ENCODE measurements at places on chromosomes 2 and 18.

GRCh38 chr2:121132054-121132761 is 152.8 kb downstream of the TFCP2L1 start:
- DNase-seq = peak; percentile 2

DNA sequence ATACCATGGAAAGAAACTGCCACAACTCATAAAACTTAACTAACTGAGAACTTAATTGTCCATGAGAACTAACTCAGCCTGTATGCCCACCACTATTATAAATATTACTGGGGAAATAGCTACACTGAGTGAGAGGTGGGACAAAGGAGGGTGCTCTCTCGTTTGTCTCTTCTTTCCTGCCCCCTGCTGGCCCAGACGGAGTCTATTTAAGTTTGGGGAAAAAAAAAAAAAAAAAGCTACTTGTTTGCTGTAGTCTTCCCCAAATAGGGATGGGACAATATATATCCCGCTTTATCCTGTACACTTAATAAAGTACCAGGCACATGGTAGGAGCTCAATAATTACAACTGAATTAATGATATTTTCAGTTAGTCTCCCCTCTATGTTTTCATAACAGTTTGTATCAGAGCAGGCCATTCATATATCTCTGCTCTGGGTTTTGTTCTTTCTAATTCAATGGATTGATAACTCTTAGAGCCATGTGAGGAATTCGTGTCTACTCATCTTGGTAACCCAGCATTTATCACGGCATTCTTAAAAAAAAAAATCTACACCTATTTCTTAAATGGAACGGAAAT is 647.6 kb upstream of the PKDCC start:
- no peak for DNase-seq

DNA sequence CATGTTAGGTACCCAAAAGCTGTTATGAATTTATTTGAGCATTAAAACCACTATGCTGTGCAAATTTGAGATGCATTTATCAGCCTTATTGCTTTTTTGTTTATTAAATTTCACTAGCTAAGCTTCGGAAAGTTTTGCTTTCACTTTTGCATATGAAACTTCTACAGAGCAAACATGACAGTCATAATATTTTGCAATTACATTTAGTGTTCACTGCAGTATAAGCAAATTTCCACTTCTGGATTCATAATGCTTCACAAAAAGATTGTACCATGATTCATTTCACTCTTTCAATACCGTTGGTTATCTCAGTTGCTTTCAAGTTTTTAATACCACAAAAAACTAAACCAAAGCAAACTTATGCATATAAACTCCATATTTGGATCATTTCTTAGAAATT is 228.7 kb upstream of the SLC8A1 start:
- DNase-seq = no peak

DNA sequence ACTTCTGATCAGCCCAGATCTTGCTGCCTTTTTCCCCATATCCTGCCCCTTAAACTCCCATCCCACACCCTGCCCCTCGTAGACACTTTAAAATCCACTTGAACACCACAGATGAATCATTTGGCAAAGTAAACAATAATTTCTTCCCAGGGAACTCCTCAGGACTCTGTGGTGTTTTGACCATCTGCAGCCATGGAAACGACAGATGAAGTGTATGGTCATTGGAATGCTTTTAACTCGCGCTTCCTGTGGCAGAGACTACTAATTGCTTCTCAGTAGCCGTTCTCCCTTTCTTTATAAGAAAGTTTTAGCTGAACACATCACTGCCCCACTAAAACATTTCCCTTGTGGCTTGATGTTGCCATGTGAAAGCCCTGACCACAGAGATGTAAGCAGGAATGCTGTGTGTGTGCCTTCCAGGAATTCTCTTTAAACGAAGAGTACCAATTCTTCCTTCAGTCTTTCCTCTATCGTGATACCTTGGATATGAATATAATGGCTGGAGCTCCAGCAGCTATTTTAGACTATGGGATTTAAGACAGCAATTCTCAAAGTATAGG is 92.7 kb upstream of the PARD3B start:
- no peak for DNase-seq

DNA sequence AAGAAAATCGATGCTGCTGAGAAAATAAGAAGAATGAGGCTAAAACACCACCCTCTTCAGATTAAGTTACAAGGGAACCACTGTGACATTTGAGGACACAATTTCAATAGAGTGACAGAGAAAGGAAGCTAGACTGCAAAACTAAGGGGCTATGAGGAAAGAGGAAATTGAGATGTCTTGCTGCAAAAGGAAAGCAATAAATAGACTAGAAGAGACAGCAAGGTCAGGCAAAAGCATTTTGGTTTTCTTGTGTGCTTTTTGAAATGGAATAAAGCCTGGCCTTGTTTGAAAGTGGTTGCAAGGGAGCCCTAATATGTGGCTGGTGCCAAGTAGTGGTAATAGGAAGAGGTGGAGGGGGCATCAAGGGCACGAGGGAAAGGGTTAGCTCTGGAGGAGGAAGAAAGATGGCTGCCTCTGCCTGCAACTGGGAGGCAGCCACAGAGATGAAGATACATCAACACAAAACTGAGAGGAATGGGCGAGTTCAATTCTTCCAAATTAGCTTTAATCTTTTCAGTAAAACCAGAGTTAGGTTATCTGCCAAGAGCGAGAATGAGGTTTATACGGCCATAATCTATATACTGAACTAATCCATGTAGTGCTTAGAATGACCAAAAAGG is 1.2 kb upstream of the MRO start:
- no peak for DNase-seq

- DNase-seq = no peak
These were observed 219.9 kb downstream of the SH3RF3 start for GRCh38 chr2:109348671-109349502.

- DNase-seq = no peak
These were observed 37.4 kb downstream of the ZNF236 start for GRCh38 chr18:76859474-76860339.

- no peak for DNase-seq
These were observed 82.6 kb downstream of the MBP start for GRCh38 chr18:77049938-77050337.

DNA sequence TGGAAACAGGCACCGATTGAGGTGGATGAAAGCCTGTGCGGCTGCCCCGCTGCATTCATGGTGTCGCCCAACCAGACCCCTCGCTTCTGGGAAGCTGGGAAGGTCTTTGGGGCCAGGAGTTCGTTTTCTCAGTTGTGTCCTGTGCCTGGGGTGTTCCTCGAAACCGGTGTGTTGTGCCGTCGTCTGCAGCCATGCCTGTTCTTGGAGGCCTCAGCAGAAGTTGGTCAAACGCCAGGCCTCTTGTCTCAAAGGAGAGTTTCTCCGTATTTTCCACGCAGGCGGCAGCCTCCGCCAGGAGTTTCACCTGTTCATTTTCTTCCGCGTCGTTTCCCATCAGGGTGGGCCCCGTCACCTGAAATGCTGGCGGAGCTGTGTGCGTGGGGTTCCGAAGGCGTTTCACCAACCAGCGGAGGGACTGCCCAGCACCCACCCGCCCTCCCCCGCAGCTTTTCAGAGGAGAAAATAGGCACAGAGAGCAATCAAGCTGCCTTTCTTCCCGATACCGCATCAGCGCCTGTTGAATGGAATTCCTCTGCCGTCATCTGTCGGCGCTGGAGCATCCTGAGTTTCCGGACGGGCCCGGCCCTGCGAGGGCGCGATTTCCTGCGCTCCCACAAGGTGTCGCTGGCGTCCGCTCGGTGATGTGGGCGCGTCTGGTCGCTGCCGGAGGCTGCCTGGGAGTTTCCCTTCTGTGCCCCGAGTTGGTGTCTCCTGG is 17.0 kb upstream of the NFATC1 start:
- DNase-seq = peak; percentile 84

- DNase-seq = no peak
These were observed 124.7 kb upstream of the ZNF516 start for GRCh38 chr18:76619621-76620315.

All from natural killer cell treated with Interleukin-12 subunit alpha and Interleukin-12 subunit beta and Interleukin-15 and Interleukin-18, amount 100 ng/mL, for 72 hours (primary cell).